Frontal cortex (tissue), 4 donors: ENCODE measurements at places on chromosomes 4 and X. TPM values are rescaled to one million over a fixed set of nuclear protein-coding genes. Genes with fewer than 3 reads are reported as not detected.

TMPRSS11E gene
- not detected for total RNA-seq

GPRASP3 gene
- total RNA-seq = 62.0 TPM

P2RY8 gene
- under 0.01 TPM for total RNA-seq

MAMLD1 gene
- 2.4 TPM for total RNA-seq

LRAT gene
- 0.41 TPM for total RNA-seq

KCNE5 gene
- 1.2 TPM for total RNA-seq

CTAG2 gene
- total RNA-seq = not detected
